ENCODE measurements at places on chromosomes 7 and 10.

DNA sequence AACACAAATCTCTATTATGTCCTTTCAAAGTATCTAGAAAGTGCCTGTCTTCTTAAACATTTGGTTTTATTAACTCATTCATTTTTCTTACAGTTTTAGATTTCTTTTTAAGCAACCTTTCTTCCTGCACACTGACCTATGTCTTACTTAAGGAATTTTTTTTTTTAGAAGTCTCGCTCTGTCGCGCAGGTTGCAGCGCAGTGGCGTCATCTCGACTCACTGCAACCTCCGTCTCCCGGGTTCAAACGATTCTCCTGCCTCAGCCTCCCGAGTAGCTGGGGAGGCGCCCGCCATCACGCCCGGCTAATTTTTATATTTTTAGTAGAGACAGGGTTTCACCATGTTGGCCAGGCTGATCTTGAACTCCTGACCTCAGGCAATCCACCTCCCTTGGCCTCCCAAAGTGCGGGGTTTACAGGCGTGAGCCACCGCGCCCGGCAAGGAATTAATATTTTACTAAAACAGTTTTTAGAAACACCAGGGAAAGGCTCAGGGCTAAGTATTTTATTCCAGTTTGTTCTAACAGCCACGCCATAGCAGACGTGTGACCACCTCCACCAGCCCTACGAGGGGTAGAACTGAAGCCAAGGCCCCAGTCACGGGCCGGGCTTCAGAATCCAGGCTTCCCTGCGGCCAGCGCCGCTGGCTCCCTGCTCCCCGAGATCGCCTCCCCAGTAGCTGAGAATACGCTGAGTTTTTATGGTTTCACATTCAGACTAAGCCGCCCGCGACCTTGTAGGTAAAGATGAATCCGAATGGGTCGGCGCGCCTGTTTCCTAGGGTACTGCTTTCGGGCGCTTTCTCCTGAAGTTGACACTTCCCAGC is 941 bp upstream of the LUC7L2 start:
- DNase-seq, result peak; percentile 24

DNA sequence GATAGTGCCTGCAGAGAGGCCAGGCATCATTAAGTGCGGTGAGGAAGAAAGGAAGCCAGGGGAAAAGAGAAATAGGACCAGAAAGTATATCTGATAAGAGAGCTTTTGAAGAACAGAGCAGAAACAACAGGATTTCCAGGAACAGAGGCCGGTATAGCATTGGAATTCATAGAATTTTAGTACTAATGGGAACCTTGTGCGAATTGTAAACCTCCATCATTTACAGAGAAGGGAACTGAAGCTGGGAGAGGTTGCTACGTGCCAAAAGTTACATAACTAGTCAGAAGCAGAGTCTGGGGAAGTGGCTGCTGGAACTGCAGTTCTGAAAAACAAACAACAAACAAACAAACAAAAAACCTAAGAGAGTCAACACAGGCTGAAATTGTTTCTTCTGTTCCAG is 5.4 kb upstream of the ZMYND11 start:
- DNase-seq, result no peak

DNA sequence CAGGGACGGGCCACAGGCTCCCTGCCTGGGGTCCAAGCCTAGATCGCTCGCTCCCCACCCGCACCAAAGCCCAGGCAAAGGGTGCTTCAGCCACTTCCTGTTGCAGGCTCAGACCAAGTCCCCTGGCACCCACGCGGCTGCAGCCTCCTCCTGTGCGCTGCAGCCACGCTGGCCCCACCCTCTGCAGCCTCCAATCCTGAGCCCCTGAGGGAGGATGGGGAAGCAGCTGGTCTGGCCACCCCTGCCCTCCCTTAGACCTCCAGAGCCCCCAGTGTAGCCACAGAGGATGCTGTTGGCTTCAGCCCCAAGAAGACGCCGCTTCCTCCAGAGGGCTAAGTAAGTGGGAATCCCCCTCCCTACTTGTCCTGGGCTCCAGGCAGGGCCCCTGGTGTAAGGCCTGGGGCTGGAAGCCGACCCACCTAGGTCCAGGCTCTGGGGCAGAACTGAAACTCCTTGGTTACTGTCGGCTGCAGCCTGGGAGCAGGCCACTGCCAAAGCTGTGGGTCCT is 9.4 kb downstream of the LIMK1 start:
- no peak for DNase-seq

DNA sequence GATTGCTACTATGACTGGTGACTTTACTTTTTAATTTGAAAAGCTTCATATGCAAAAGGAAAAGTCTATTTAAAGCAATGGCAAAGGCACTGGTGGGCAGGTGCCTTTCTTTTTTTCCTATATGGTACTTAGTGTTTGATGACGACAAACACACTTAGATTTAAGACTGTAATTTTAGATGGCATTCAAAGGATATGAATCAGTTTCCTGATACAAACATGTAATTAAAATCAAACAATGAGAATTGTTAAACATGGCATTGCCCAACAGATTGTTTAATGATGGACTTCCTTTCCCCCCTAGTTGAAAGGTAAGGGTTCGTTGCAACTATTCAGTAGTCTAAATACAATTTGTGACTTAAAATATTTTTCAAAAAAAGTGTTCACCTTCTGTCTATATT is 106.5 kb upstream of the SEMA3C start:
- no peak for DNase-seq

GRCh38 chr10:122632576-122632975 is 67.1 kb downstream of the C10orf120 start:
- no peak for DNase-seq

DNA sequence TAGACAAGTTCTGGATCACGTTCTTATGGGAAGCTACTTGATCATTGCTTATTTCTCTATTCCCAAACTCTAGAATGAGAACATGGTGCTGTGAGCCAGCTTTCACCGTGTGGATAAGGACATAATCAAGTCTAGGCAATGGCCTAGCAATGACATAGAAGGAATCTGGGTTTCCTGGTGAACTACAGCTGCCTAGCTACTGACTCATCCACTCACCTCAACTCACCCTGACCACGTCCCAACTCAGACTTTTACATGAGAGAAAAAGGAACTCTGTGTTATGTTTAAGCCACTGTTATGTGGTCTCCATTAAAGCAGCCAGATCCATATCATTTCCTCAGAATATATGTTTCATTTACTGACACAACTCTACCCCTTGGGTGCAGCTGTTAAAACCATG is 18.8 kb upstream of the MET start:
- DNase-seq, result no peak

GRCh38 chr10:114015708-114016107 is 28.0 kb upstream of the ADRB1 start:
- no peak for DNase-seq

- DNase-seq, result peak; percentile 29
These were observed 31.3 kb upstream of the ZNF273 start for GRCh38 chr7:64871761-64872160.

DNA sequence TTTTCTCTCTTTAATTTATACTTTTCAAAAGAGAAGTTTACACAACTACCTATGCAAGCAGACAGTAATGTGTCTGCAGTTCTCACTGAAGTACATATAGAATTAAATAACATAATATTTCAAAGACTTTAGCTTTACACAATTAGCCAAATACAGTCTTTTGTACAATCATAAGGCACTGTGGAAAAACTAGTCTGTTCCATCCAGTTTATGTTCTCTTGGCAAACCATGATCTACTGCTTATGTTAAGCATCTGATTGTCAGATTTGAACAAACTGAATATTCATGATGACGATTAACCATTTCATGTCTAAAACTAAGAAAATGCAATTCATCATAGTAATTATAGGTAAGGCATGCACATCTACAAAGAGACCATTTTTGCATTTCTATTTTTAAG is 842 bp downstream of the SEMA3A start:
- no peak for DNase-seq

- DNase-seq, result no peak
These were observed 58.6 kb upstream of the PRSS1 start for GRCh38 chr7:142690554-142691182.

DNA sequence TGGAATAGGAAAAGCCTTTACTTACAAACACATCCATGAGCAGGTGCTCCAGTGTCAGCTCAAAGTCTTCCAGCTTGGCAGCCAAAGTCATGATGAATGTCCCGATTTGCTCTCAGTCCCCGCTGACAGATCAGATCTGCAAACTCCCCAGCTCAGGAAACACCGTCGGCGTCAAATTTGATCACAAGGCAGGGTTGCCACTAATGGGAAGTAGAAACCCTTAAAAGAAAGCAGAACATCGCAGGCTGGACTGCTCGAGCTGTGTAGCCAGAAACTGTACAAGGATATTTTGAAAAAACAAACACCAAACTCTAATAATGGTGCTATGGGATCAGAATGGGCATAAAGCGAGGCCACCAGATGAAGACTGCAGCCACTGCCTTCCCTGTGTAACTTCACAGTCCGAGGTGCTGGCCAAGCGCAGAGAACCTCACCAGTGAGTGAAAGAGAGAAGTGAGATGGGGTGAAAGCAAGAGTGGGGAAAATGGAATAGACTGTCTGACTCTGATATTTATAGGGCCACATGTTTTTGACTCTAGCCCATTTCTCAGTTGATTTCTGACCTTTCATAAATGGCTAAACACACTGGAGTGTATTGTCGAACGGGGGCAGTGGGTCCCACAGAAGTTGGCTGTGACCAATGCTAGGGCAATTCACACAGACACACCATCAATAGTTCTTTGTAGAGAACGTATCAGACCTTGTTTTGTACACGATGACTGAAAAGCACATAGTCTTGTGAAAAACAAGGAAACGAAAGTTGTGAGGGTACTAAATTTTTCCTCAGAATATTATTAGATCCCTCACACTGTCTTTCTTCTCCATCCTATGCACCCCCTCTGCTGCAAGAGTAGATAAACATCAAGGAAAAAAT is 306.2 kb downstream of the FRMD4A start:
- DNase-seq, result no peak

DNA sequence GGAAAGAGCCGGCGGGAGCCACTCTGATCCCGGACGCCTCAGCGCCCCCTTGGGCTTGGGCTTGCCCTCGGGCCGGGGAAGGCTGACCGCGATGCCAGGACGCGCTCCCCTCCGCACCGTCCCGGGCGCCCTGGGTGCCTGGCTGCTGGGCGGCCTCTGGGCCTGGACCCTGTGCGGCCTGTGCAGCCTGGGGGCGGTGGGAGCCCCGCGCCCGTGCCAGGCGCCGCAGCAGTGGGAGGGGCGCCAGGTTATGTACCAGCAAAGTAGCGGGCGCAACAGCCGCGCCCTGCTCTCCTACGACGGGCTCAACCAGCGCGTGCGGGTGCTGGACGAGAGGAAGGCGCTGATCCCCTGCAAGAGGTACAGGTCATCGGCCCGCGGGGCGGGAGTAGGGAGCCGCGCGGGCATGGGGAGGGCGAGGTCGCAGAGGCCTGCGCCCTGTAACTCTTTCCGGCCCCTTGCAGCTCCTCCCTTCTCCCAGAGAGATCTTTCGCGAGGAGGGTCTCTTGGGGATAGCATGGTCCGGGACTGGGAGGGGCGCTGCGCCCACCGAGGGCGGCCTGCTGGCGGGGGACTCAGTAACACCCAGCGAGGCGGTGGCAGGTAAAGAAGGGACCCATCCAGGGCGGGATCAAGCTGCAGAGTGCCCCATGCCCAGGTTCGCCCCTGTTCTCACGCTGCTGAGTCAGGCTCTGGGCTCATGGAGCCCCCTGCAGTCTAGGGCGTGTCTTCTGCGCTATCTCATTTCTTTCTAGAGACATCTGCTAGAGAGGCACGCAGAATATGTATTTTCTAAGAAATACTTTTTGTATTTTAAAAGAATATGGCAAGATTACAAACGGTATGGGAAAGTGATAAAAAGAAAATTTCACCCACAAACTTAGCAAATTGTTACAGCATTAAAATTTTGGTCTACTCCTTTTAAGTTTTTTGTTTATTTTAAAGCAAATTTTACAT is 687 bp downstream of the EPDR1 start:
- DNase-seq, result peak; percentile 40

DNA sequence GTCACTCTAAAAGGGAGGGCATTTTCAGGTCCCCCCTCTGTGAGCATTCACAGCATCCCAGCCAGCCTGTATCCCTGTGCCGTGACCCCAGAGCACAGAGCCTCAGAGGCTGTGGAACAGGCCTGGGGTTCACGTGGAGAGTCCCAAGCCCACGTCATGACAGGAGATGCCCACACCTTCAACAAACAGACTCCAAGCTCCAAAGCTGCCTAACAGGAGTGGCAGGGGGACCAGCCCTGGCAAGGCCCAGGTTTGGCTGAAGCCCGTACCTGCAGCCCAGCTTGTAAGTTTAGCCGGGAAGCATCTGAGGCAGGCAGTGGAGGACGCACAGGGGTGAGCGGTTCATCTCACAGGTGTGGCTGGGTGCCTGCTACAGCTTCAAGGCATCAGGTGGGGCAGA is 33.5 kb downstream of the LHPP start:
- no peak for DNase-seq

DNA sequence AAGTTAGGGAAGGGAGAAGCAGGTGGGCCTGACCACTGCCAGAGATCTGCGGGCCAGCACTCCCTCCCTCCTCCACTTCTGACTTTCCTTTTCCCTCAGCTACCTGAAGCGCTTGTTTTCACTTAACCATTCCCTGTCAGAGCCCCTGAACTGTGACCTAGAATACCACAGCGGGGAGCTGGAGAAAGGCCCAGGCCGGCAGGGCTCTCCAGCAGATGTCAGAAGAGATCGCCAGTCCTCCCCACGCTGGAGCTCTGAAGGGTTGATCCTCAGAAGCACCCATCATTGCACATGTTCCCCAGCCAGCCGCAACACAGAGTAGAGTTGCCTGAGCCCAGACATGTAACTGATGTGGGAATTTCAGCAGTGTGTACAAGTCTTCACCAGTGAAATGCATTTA is 44.4 kb upstream of the GAD2 start:
- no peak for DNase-seq

DNA sequence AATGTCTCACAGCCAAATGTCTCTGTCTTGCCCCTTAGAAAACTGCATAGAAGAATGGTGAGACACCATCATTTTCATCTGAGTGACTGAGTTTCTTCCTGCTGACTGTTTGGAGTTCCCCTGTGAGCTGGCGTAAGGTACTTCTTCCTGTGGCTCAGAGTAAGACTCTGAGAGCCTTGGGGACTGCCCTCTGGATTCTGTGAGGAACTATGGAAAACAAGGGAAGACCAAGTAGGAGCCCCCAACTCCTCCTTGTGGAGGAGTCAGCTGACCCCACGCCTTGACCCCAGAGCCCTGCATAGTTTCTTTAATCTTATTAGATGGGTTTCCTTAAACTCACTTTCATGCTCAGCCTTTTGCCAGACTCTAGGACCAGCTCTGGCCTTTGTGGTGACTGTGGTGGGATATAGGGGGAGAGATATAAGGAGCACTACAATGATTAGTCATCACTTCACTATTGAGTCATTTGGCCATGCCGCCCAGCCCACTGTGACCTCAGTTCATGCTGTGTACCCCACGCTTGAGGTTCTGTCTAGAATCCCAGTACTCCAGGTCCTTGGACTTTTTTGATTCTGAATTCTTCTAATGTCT is 51.8 kb upstream of the FAM133B start:
- peak; percentile 39 for DNase-seq

- peak; percentile 70 for DNase-seq
These were observed 76.3 kb upstream of the CUX1 start for GRCh38 chr7:101740981-101741725.

- no peak for DNase-seq
These were observed 14.0 kb upstream of the SRI start for GRCh38 chr7:88233828-88234227.

DNA sequence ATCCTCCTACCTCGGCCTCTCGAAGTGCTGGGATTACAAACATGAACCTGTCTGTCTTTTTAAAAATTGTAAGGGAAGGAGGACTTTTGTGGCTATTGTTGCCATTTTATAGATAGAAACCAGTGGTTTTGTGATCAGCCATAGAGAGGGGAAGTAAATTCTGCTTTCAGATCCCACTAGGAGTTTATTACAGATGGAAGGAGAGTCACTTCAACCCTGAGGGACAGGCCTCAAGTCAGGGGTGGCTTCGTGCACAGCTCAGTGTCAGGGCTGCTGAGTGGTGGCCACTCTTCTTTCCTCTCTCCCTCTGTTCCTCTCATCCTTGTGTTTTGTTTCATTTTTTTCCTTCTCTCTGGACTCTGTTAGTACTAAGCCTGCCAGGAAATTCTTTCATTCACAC is 60.8 kb downstream of the OGDH start:
- DNase-seq, result no peak
